Endothelial cell (in vitro differentiated cells): ENCODE measurements at places on chromosomes 16 and 17. TPM values are rescaled to one million over a fixed set of nuclear protein-coding genes. Genes with fewer than 3 reads are reported as not detected.

Gene CDC6
- total RNA-seq, result 18.2 TPM

Gene DBNDD1
- 36.8 TPM for total RNA-seq

Gene ZNF750
- 0.31 TPM for total RNA-seq

Gene OTOA
- not detected for total RNA-seq

Gene HLF
- total RNA-seq, result not detected

Gene NLRP1
- 7.8 TPM for total RNA-seq

- peaks cover 4% of the 10 kb centered on the region for H3K27me3 ChIP-seq
- H3K27ac ChIP-seq, result no peak overlapping the region
- no peaks in the 10 kb centered on the region for H3K4me1 ChIP-seq
- no peak for DNase-seq
- H3K36me3 ChIP-seq, result no peaks in the 10 kb centered on the region
Measured at GRCh38 chr17:79905832-79906231, 66.6 kb upstream of the CBX4 start.

DNA sequence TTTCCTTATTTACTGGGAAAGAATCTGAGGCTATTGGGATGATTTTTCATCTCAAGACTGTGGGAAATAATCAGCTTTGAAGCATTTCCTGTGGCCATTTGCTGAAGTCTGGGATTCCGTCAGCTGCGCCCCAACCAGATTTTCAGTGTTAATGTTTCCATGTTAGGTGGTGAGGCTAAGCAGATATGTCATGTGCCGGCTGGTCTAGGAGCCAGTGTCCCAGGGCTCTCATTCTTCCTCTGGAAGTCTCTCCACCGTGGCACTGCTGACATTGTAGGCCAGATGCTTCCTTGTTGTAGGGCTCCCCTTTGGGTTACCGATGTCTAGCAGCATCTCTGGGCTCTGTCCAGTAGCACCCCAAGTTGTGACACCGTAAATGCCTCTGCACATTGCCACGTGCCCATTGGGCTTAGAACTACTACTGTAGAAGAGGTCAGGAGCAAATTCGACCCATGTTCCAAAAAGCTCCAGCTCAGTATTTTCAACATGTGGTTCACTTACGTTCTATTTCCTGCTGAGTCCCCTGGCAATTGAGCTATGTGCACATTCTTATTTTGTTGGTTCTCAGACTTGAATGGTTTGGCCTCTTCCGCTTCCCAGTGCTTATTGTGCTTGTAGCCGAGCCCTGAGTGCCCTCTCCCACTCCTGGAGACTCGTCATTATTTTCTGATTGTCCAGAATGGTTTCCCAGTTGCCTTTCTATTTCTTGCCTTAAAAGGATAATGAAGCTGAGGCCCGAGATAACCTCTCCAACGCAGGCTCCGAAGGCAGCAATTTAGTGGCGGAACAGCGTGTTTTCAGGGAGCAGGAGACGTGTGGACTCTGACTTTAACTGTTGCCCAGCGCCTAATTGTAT is 82.2 kb downstream of the SPECC1 start:
- DNase-seq, result no peak
- no peak overlapping the region for H3K27ac ChIP-seq
- no peak overlapping the region for H3K4me3 ChIP-seq
- H3K27me3 ChIP-seq, result peaks cover 8% of the 10 kb centered on the region

GRCh38 chr17:49407086-49407485 is 7.6 kb downstream of the PHB1 start:
- H3K36me3 ChIP-seq, result peaks cover 49% of the 10 kb centered on the region
- H3K4me3 ChIP-seq, result no peak overlapping the region
- no peaks in the 10 kb centered on the region for H3K27me3 ChIP-seq
- no peak overlapping the region for H3K27ac ChIP-seq
- no peak for DNase-seq

DNA sequence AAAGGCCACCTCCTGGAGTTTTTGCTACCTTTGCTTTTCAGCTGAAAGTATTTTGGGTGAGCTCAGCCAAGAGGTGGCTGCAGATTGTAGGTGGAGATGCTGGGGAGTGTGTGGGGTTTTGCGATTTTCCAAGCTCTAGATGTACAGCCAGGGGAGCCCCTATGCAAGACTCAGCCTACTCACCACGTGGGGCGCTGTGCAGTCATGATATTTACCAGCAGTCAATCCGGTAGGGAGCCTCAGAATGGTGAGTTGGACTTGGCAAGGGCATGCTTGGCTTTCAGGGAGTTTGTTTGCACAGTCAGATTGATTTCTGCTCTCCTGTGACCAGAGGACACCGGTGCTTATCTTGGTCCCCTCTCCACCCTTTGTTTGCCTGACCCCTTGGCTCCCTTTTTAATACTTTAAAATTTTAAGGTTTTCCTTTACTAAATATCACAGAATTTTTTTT is 175.3 kb downstream of the UTP18 start:
- H3K4me1 ChIP-seq, result peaks cover 26% of the 10 kb centered on the region
- H3K4me3 ChIP-seq, result no peak overlapping the region
- H3K27ac ChIP-seq, result no peak overlapping the region
- peaks cover 5% of the 10 kb centered on the region for H3K27me3 ChIP-seq
- peak; percentile 64 for DNase-seq

DNA sequence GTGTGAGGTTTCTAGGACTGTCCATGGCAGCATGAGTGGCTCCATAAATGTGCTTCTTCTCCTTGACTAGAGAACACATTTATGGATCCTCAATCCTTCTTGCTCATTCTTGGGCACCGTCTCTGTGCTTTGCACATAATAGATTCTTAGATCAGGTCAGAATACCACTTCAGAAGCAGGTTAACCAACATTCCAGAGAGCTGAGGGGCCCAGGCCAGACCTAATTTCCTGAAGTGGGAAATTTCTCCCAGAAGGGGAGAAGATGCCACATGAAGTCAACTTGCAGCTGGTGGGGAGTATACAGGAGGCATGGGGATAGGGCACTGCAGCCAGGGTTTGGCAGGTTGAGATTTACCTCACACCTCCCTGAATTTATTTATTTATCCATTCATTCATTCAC is 24.4 kb upstream of the VAT1L start:
- no peak overlapping the region for H3K27ac ChIP-seq
- no peak overlapping the region for H3K4me3 ChIP-seq
- peaks cover 1% of the 10 kb centered on the region for H3K27me3 ChIP-seq
- no peak for DNase-seq
- no peaks in the 10 kb centered on the region for H3K4me1 ChIP-seq
- H3K36me3 ChIP-seq, result no peaks in the 10 kb centered on the region

GRCh38 chr17:77022766-77023165 is 118.0 kb upstream of the SEC14L1 start:
- no peaks in the 10 kb centered on the region for H3K36me3 ChIP-seq
- peaks cover 12% of the 10 kb centered on the region for H3K4me1 ChIP-seq
- H3K4me3 ChIP-seq, result no peak overlapping the region

DNA sequence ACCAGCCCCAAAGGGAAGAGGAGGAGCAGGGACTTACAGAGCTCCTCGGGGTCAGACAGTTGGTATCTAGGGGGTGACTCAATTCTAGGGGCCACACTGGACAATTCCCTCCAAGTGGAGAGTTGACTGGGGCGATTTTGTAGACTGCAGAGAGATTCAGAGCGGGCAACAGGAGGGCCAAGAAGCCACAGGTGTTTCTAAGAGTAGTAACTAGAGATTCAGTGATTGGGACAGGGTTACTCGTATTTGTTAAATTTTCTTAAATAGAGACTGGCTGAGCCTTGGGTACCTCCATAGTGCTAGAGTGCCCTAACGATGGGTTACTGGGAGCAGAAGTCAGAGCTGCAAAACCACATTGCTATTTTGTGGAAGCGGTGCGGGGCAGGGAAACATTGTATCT is 3.3 kb upstream of the INPP5K start:
- H3K27me3 ChIP-seq, result peaks cover 4% of the 10 kb centered on the region
- peak overlapping the region; percentile 6 for H3K4me3 ChIP-seq
- peaks cover 41% of the 10 kb centered on the region for H3K4me1 ChIP-seq
- H3K27ac ChIP-seq, result peak overlapping the region; percentile 84
- H3K36me3 ChIP-seq, result peaks cover 48% of the 10 kb centered on the region

- no peak overlapping the region for H3K4me3 ChIP-seq
- H3K36me3 ChIP-seq, result no peaks in the 10 kb centered on the region
- H3K27ac ChIP-seq, result no peak overlapping the region
- no peak for DNase-seq
- peaks cover 6% of the 10 kb centered on the region for H3K4me1 ChIP-seq
Measured at GRCh38 chr16:4316864-4317531, 1.1 kb downstream of the GLIS2 start.

DNA sequence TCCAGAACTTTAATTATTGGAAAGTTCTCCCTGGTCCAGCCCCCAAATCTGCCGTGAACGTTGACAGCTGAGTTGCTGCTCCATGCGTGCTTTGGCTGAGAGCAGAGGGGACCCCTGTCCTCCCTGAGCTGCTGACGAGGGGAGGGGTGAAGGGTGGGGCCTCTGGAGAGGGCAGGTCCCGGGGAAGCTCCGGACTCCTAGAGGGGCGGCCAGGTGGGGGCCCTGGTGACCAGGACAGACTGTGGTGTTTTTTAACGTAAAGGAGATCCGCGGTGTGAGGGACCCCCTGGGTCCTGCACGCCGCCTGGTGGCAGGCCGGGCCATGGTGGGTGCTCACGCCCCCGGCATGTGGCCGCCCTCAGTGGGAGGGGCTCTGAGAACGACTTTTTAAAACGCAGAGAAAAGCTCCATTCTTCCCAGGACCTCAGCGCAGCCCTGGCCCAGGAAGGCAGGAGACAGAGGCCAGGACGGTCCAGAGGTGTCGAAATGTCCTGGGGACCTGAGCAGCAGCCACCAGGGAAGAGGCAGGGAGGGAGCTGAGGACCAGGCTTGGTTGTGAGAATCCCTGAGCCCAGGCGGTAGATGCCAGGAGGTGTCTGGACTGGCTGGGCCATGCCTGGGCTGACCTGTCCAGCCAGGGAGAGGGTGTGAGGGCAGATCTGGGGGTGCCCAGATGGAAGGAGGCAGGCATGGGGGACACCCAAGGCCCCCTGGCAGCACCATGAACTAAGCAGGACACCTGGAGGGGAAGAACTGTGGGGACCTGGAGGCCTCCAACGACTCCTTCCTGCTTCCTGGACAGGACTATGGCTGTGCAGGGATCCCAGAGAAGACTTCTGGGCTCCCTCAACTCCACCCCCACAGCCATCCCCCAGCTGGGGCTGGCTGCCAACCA is at the start of gene MC1R:
TSS of gene MC1R (plus strand) at position 410 of the 895 bp plus-strand sequence. CDS start at position 807, 397 bp downstream.
- H3K36me3 ChIP-seq, result peaks cover 10% of the 10 kb centered on the region
- no peak within 1 kb of the TSS for H3K4me3 ChIP-seq
- peaks cover 7% of the 10 kb centered on the region for H3K4me1 ChIP-seq

GRCh38 chr17:73052923-73053322 is 39.6 kb downstream of the SLC39A11 start:
- no peak overlapping the region for H3K27ac ChIP-seq
- H3K4me3 ChIP-seq, result no peak overlapping the region
- no peaks in the 10 kb centered on the region for H3K36me3 ChIP-seq
- DNase-seq, result no peak
- peaks cover 5% of the 10 kb centered on the region for H3K4me1 ChIP-seq

- H3K36me3 ChIP-seq, result peaks cover 22% of the 10 kb centered on the region
- peak overlapping the region; percentile 86 for H3K27ac ChIP-seq
- peaks cover 26% of the 10 kb centered on the region for H3K4me1 ChIP-seq
- H3K27me3 ChIP-seq, result peaks cover 2% of the 10 kb centered on the region
- H3K4me3 ChIP-seq, result peak overlapping the region; percentile 90
- no peak for DNase-seq
Measured at GRCh38 chr16:71287911-71288310, 1.3 kb downstream of the CMTR2 start.

DNA sequence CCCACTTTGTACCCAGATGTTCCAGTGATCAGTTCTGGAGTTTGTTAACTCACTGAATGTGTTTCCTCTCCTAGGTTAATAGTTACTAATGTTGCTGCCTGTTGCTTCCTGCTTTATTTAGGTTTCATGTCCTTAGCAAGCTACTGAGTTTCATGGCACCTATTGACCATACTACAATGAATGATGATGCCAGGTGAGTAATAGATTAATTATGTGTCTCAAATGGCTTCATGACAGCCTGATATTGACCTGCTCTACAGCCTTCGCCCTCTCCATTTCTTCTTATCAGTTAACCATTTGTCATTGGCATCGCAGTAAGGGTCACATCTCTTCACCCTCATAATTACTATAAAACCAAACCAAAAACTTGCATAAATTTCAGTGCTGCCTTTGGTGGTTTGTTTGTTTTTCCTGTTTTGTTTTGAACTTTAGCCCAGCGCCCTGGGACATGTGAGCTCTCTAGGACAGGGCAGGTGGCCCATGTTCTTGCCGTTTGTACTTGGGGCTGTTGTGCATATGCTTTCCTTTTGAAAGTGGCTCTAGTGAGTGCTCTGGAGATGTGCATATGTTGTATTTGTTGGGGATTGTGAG is 82.8 kb downstream of the AATF start:
- peaks cover 2% of the 10 kb centered on the region for H3K27me3 ChIP-seq
- no peaks in the 10 kb centered on the region for H3K4me1 ChIP-seq
